GM10248 (cell line): ENCODE measurements at places on chromosomes 3 and 15.

DNA sequence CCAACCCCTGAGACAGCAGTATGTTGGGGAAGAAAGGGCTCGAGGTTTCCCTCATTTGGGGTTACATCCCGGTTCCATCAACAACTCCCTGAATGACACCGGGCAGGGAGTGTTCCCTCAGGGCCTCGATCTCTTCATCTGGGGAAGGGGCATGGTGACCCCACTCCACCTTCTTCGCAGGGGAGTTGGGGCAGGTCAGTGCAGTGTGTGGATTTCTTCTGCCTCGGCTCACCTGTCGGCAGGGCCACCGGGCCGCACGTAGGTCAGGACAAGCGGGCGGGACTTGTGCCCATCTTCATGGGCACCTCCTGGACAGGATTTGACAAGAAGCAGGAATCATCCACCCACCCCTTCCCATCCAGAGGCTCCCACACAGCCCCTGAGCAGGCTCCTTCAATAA lies 17.4 kb downstream of the GRIP2 start:
- DNase-seq = no peak

DNA sequence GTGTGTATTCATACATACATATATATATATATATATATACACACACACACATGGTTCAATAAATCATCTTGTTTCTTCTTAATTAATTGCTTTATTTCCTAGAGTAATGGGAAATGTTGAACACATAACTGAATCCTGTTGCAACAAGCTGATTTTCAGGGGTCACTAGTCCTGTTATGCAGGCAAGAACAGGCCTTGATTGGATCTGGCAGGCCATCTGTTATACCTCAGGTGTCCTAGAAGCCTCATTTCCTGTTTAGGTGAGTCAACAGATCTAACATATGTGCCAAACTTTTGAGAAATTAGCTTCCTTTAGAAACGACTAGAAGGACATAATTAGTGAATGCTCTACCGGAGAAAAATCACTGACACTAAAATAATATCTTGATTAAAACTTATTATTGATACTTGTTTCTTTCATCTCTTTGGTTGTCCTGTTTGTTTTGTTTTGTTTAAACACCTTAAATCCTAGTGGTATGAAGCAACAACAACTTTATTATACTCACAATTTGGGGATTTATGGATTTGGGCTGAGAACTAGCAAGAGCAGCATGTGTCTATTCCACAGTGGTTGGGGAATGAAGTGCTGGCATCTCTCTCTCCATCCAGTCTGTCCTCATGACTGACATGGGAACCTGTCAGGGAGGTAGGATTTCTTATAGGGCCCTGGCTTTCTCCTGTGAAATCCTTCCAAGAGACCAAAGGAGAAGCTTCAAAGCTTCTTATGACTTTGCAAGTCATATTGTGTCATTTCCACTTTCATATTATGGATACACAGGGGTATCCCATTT lies 552.6 kb downstream of the NSUN3 start:
- DNase-seq = no peak

DNA sequence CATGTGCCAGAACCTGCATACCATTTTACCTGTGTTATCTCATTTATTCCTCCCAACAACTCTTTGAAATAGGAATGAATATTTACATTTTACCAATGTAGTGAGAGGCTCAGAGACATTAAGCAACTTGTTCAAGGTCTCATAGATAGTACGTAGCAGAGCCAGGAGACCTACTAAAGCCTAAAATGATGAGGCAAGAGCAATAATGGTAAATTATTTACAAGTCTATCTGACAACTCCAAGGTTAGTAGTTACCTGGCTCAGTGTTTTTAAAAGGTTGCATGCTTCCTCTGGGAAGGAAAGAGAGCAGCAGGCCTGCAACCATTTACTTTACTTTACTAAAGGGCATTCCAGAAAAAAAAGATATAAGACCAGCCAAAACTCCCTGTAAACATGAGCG lies 103.0 kb downstream of the CFAP20DC start:
- DNase-seq = no peak

DNA sequence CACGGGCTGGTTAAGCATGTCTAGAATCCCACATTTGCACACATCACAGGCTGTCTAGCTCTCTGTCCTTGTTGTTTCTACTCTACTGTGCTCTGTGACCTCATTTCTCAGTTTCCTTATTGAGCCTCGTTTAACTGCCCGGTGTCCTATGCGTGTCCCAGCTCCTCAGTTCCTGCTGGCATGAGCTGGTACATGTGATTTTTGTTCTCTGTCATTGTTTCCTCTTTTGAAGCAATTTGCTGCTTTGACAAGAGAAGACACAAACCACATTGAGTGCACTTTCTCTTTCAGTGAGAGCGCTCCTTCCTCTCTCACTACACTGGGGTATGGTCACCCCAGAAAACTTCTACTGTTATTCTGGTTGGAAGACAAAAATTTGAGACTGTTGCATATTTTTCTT lies 563.5 kb downstream of the PDCD6IP start:
- peak; percentile 37 for DNase-seq

DNA sequence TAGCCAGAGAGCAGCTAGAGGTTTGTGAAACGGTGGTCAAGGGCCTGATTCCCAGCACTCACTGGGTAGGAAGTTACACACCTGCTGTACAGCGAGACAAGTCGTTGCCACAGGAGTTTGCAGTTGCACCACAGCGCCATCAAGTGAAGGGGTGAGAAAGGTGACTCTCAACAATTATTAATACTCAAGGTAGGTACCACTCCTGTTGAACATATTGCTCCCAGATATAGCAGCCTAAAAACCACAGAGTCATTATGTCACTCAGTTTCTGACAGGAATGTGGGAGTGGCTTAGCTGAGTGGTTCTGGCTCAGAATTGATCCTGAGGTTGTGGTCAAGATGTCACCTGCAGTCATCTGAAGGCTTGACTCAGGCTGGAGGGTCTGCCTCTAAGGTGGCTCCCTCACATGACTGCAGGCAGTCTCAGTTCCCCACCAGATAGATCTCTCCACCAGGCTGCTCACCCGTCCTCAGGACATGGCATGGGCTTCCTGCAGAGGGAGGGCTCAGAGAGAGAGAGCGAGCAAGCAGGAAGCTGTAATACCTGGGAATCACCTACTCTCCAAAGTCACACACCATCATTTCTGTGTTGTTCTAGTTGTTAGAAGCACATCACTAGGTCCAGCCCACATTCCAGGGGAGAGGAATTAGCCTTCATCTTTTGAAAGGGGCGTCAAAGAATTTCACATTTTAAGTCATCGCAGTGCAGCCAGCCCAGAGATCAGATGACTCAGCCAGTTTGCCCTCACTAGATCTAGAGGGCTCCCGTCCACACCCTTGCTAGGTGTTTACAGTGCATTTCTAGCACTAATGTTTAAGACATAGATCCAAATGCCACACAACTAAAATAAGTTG lies 17.0 kb upstream of the ANO10 start:
- peak; percentile 28 for DNase-seq

DNA sequence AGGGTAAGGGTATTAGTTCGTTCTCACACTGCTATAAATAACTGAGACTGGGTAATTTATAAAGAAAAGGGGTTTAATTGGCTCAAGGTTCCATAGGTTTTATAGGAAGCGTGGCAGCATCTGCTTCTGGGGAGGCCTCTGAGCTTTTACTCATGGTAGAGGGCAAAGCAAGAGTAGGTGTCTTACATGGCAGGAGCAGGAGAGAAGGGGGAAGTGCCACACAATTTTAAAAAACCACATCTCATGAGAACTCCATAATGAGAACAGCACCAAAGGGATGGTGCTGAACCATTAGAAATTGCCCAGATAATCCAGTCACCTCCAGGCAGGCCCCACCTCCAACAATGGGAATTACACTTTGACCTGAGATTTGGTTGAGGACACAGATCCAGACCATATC lies 12.2 kb downstream of the RNF111 start:
- no peak for DNase-seq

DNA sequence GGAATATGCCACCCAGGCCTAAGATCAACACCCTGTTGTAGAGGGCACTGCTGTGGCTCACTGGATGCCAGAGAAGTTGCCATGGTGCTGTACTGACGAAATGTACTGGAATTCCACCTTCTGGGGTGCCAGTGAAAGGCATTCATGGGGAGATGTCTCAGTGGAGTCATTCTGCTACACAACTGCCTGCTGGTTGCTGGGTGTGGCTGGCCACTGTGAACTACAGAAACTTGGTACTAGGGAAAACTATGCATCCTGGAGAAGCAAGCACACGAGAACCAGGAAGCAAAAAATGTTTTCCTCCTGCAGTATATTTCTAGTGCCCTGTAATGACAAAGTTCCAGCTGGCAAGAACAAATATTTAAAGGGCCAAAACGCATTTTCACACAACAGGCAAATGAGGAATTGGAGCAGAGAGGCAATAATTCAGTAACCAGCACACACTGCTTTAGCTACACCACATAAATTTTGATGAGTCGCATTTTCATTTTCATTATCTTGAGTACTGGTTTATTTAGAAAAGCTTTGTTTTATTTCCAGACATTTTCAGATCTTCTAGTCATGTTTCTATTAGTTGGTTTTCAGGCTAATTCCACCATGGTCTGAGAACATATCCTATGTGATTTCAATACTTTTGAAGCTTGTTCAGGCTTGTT lies 18.3 kb upstream of the RFX7 start:
- no peak for DNase-seq

DNA sequence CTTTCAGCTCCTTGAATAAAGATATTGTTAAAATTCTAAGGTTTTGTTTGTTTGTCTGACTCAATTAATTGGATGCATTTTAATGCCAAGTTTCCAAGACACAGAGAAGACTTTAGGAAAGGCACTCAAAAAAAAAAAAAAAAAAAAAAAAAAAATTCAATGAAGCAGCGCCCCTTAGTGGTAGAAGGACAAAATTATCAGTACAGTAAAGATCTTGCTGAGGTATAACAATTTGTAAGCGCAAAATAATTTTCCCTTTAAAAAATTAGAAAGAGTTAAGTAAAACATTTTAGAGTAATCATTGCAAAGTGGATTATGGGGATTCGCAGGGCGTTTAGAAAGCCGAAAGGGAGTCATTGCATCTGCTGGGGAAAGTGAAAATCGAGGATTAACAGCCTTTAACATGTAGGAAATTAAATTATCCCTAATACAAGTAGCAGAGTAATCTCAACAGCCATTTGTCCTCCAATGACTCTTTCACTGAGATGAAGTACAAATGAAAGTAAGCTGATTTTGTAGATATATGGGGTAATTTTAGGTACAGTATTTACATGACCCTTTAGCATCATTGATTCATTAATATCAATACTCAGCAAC lies 5.8 kb upstream of the DIS3L start:
- DNase-seq = peak; percentile 37

- no peak for DNase-seq
These were observed 1.9 kb upstream of the THBS1 start for GRCh38 chr15:39578851-39579486.

- DNase-seq = no peak
These were observed 211.1 kb downstream of the P3H2 start for GRCh38 chr3:189909573-189909972.

GRCh38 chr3:63278171-63279004 lies at the start of gene SYNPR:
TSS of gene SYNPR (plus strand) at chr3:63278308.
- no peak for DNase-seq

GRCh38 chr3:56144805-56145204 lies 323.5 kb downstream of the ERC2 start:
- no peak for DNase-seq

DNA sequence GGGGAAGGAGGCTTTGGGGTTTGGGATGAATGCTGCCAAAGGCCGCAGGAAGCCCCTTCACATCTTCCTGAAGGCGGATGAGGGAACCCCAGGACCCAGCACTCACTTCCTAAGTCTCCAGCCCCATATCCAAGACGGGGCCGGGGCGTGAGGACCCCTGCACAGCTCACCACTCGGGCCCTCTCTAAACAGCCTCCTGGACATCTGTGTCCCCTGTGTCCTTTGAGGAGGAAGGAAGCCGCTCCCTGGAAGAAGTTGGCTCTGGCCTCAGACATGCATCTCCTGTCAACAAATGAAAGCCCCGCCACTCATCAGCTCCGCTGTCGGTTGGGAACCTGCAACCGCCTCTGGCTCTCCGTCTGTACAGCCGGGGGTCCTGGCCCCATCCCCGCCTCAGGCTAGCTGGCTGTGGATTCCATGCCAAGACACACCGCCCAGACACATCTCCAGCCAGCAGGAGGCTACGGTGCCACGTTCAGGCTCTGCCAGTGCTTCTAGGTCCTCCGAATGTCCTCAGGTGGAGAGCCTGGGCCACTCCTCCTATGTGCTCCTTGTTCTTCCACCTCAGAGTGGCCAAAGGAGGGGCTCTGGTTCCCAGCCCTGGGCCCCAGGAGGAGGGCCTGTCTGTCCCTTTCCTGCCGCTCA lies 140.0 kb upstream of the MEF2A start:
- DNase-seq = no peak

DNA sequence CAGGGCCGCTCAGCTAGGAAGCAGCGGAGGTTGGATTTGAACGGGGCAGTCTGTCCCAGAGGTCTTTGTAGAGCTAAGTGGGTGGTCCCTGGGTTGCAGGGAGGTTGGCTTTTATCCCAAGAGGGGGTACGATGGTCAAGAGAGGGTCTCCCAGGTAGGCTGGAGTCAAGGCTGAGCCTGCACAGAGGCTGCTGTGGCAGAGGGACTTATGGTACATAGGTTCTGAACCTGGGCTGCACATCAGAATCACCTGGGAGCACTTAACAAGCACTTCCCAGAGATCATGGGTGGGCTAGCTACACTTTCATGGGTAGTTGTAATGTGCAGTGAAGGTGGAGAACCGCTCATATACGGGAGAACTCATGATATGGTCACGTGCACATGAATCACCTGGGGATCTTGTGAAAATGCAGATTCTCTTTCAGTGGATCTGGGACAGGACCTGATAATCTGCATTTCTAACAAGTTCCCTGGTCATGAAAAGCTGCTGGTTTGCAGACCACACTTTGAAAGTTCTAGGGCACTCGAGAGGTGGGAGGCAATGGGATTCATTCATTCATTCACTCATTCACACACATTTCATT lies 2.9 kb upstream of the RASGRF1 start:
- no peak for DNase-seq

DNA sequence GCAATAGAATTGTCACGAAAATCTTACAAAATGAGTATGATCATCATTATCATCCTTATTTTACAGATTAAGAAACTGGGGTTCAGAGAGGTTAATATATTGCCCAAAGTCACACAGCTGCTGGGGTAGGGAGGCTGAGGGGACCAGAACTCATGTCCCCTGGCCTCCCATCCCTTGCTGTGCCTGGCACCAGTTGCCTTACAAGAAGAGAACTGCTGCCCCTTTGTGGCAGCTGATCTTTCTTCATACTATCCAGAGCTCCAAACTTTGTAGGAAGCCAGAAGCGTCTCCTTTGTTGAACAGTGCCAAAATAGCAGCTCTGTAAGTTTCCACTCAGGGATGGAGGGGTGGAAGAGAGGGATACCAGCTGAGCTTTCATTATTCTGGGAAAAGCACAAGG lies 236.8 kb upstream of the TBC1D5 start:
- DNase-seq = no peak

DNA sequence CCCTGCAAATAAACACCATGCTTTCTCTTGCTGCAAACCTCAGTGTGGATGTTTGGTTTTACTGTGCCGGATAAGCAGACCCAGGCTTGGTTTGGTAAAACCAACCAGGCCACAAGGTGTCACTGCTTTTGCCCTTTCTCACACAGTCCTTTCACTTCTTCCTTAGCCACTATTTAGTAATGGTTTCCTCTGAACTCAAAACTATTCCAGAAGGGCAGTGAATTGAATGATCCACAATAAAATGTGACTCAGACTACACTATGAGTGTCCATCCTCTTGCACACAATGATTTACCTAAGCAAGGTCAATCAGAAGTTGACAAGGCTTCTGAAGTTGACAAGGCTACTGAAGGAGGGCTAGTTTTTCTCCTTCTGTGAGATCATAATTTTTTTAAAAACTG lies 552.4 kb upstream of the CCDC54 start:
- DNase-seq = no peak
